Stimulated activated naive CD8-positive, alpha-beta T cell treated with anti-CD3 and anti-CD28 coated beads, Interleukin-15, Interleukin-2, amounts not matched to agents 100 U/mL and 50 U/mL, for 24 hours (primary cell): ENCODE measurements at places on chromosomes 3 and 15.

DNA sequence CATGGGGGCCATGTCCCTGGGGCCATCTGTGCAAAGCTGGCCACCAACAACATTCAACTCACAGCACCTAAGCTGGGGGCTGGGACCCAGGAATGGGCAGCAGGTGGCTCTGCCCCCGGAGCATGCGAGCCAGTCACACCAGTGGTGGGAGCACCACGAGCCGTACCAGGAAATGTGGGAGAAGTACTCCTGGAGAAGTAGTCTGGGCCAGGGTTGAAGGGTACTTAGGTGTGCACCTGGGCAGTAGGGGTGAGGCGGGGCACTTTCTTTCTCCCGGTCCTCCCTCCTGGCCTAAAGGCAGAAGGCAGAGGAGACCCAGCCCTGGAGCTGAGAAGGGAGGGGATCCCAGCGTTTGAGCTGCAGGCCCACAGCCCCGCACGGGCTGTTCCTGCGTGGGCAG lies 94.2 kb downstream of the PLXNA1 start:
- DNase-seq = no peak

- no peak for DNase-seq
These were observed 15.4 kb upstream of the OXTR start for GRCh38 chr3:8784676-8785435.

DNA sequence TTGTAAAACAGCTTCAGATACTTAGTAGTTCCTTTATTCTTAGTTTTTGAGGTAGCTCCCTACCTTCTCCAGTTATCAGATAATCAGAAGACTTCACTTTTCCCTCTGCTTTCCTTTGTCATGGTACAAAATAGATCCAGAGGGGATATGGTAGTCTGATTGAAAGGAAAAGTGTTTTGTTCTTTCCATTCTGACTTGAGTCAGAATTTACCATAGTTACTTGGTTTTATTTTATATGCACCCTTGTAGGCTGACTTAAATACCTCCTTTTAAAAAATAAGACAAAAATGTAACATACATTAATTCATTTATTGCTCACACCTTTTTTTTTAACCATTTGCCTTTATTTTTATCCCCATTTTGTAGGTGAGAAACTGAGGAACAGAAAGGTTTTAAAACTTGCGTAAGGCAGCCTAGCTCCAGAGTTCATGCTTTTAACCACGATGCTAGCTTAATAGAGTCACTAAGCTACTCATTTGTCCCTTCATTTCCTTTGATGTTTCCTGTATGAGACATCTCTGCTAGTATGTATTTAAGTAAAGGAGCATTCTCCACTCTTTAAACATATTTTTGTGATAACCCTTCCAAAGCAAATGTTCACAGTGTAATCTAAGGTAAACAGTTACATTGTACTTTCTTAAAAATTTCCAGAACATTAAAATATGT lies 187.5 kb downstream of the KLHL25 start:
- DNase-seq = no peak

DNA sequence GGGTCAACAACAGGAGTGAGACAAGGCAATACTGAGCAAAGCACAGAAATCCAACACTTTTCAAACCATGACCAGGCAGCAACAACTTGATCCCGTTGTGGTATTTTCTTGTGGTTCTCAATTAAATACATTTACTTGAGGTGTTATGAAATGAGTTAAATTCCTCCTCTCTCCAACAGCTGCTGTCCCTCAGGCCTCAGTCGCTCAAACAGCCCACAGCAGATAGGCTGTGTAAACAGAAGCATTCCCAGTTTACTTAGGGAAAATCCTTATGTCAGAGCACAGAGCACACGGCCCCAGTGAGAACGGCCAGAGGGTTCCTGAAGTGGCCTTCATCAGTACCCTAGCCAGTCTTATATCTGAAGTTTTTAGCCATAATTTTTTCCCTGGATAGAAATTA lies 359.9 kb downstream of the AGBL1 start:
- no peak for DNase-seq

DNA sequence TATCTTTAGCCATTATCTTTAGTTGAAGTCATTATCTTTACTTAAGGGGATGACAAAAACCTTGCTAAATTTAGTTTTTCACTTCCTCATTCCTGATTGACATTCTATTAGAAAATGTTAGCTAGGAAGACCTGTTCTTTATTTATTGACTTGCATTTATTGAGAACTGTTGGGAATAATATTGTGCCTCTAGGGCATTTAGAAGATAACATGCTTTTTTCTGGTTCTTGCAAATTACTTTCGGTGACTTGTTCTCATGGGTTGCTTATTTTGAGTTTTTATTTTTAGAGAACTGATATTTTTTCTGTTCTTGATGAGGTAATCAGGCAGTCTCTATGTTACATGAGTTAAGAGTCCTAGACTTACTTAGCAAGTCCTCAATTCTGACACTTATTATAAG lies 48.3 kb upstream of the CTDSPL start:
- no peak for DNase-seq
